ENCODE measurements at places on chromosomes 5 and 9. TPM values are rescaled to one million over a fixed set of nuclear protein-coding genes. Genes with fewer than 3 reads are reported as not detected.

FBP2 gene
- not detected for total RNA-seq

FIBCD1 gene
- total RNA-seq: not detected

MARCHF11 gene
- total RNA-seq: not detected

EEIG1 gene
- 268 TPM for total RNA-seq

- no peak overlapping the region for H3K27ac ChIP-seq
- H3K4me1 ChIP-seq: peaks cover 23% of the 10 kb centered on the region
- no peak overlapping the region for H3K4me3 ChIP-seq
- no peak for DNase-seq
Observed at GRCh38 chr5:172869691-172870090, 35.6 kb downstream of the ERGIC1 start.

GRCh38 chr5:149175346-149176105 is 34.2 kb downstream of the ABLIM3 start:
- no peak overlapping the region for H3K27ac ChIP-seq
- no peak for DNase-seq
- H3K36me3 ChIP-seq: no peaks in the 10 kb centered on the region
- no peak overlapping the region for H3K4me3 ChIP-seq

GRCh38 chr9:19934301-19934871 is 145.5 kb upstream of the SLC24A2 start:
- DNase-seq: no peak
- peaks cover 2% of the 10 kb centered on the region for H3K36me3 ChIP-seq
- peak overlapping the region; percentile 69 for H3K4me3 ChIP-seq
- no peak overlapping the region for H3K27ac ChIP-seq
- peaks cover 10% of the 10 kb centered on the region for H3K4me1 ChIP-seq

DNA sequence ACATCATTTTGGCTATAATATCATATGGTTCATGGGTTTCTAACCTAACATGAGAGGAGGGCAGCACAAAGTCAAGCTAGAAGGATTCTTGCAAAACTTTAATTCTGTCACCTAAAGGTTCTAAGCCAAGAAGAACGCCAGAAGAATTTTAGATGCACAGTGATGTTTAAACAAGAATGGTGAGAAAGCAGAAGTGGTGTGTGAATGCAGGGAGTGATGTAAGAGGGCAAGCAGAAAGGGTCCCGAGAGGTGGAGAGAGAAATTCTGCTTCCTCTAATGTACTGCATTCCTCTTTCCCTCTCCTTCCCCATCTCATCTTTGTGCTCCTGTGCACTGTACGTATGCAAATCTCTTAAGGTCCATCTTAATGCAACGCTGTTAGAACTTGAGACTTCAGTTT is 2.1 kb upstream of the TRMO start:
- H3K36me3 ChIP-seq: peaks cover 2% of the 10 kb centered on the region
- H3K4me1 ChIP-seq: peaks cover 31% of the 10 kb centered on the region
- no peak overlapping the region for H3K27ac ChIP-seq

GRCh38 chr5:169545762-169546161 is 37.8 kb upstream of the SPDL1 start:
- no peaks in the 10 kb centered on the region for H3K4me1 ChIP-seq
- H3K36me3 ChIP-seq: no peaks in the 10 kb centered on the region
- H3K27me3 ChIP-seq: peaks cover 55% of the 10 kb centered on the region
- no peak for DNase-seq
